AG04450 (cell line): ENCODE measurements at places on chromosomes 2 and 18. TPM values are rescaled to one million over a fixed set of nuclear protein-coding genes. Genes with fewer than 3 reads are reported as not detected.

GRCh38 chr2:204258890-204259289 lies 286.4 kb upstream of the PARD3B start:
- no peak for DNase-seq

DNA sequence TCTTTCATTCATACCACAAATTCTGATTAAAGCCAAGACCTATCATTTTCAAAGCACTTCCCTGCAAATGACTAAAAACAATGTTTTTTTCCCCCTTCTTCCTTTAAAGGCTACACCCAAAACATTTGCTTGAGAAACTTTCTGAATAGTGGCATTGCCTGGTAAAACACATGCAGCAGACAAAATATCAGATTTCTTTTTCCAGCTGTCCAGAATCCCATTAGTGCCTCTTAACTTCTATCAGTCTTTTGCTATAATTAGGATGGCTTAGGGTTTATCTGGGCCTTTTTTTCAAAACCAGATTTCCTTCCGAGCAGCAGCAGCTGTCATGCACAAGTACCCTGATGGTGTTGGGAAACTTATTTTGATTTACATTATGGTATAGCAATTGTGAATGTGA lies 50.6 kb downstream of the ALPK2 start:
- DNase-seq = no peak

DNA sequence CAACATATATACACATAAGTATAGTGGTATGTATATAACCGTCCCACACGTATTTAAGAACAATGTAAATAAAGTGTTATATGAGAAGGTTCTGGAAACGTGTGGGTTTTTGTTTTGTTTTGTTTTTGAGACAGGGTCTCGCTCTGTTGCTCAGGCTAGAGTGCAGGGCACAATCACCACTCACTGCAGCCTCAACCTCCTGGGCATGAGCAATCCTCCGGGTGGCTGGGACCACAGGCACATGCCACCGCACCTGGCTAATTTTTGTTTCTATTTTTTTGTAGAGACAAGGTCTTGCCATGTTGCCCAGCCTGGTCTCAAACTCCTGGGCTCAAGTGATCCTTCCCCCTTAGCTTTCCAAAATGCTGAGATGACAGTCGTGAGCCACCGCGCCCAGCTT lies 6.2 kb downstream of the ADAM17 start:
- no peak for DNase-seq

GRCh38 chr18:54135216-54135615 lies 89.3 kb downstream of the MBD2 start:
- DNase-seq = no peak

GRCh38 chr2:149972066-149972465 lies 384.5 kb upstream of the MMADHC start:
- no peak for DNase-seq

DNA sequence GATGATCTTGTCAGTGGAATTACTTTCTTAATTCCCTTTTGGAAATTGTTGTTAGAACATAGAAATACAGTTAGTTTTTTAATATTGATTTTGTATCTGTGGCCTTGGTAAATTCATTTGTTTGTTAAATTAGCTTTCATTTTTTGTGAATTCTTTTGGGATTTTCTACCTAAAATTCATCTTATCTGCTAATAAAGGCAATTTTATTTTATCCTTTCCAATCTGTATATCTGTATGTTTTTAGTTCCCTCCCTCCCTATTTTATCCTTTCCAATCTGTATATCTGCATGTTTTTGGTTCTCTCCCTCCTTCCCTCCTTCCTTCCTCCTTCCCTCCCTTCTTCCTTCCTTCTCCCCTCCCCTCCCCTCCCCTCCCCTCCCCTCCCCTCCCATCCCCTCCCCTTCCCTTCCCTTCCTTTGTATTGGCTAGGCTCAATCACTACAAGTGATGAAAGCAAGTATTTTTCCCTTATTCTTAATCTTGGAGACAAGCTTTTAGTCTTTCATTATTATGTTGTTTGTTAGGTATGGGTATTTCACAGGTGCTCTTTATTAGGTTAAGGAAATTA lies 244.4 kb downstream of the ALK start:
- DNase-seq = no peak

GRCh38 chr2:64192664-64193105 lies 48.5 kb upstream of the PELI1 start:
- DNase-seq = no peak

GRCh38 chr2:46970334-46971288 lies 55.0 kb upstream of the MCFD2 start:
- DNase-seq = no peak

DNA sequence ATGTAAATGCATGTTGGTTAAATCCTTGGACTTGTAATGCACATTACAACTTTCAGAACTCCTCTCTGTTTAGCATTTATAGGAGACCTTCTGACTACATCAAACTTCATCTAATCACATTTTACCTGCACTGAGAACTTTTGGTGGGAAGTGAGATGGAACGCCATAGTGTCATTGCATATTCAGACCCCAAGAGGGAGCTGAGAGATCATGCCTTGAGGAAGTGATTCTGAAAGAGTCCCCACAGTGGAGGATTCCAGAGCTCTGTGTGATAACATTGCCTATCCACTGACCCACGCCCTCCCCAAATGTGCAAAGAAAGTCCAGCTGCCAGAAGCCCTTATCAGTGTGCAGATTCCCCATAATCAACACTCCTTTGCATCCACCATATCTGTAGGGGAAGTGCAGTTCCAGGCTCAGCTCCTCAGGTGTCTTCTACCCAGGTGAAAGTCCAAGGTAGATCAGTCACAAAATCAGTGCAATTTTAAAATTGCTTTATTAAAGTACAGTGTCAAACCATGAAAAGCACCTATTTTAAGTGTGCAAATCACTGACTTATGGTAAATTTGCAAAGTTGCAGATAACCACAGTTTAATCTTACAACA lies 212.4 kb downstream of the RPIA start:
- DNase-seq = no peak

DNA sequence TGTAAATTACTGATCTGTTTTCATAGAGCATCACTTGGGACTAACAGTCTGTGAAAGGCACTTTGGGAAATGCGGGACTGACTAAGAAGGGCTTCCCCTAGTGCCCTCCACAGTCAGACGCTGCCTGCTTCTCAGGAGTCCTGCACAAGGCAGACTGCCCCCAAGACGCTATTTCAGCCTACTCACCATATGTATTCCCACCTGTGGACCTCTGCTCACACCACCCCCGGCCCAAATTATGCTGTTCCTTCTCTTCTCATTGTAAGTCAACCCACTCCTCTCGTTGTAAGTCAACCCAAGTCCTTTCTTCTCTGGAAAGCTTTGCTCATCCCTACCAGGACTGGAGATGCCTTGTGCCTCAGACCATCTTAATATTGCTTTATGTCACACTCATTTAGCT lies 175.3 kb downstream of the GFPT1 start:
- DNase-seq = no peak

GRCh38 chr2:127609818-127610217 lies 36.1 kb upstream of the GPR17 start:
- DNase-seq = no peak

Gene NT5C1B
- polyA plus RNA-seq = not detected in 2 replicates

Gene GPR45
- not detected in 2 replicates for polyA plus RNA-seq

Gene TMEM200C
- 1.6 and 1.7 TPM in 2 replicates for polyA plus RNA-seq

Gene FIGN
- polyA plus RNA-seq = 2.1 and 2.2 TPM in 2 replicates

Gene DES
- polyA plus RNA-seq = 19.8 and 24.9 TPM in 2 replicates

Gene ARHGAP28
- 30.6 and 38.2 TPM in 2 replicates for polyA plus RNA-seq

Gene TUBA3E
- not detected in 2 replicates for polyA plus RNA-seq

Gene CHRNA1
- 2.6 and 2.7 TPM in 2 replicates for polyA plus RNA-seq

Gene ACTR3
- polyA plus RNA-seq = 371 and 536 TPM in 2 replicates

Gene AGFG1
- 124 and 139 TPM in 2 replicates for polyA plus RNA-seq

Gene CCDC121
- polyA plus RNA-seq = 1.7 and 1.8 TPM in 2 replicates
